Activated T-helper 1 cell treated with Interleukin-2 at 50 U/mL for 16 hours (primary cell): ENCODE measurements at places on chromosomes 13 and 19.
A peak's percentile ranks its signal among the peaks of the same experiment; 100 is the strongest.

- DNase-seq: no peak
Observed at GRCh38 chr13:72397265-72397664, 330.2 kb downstream of the MZT1 start.

DNA sequence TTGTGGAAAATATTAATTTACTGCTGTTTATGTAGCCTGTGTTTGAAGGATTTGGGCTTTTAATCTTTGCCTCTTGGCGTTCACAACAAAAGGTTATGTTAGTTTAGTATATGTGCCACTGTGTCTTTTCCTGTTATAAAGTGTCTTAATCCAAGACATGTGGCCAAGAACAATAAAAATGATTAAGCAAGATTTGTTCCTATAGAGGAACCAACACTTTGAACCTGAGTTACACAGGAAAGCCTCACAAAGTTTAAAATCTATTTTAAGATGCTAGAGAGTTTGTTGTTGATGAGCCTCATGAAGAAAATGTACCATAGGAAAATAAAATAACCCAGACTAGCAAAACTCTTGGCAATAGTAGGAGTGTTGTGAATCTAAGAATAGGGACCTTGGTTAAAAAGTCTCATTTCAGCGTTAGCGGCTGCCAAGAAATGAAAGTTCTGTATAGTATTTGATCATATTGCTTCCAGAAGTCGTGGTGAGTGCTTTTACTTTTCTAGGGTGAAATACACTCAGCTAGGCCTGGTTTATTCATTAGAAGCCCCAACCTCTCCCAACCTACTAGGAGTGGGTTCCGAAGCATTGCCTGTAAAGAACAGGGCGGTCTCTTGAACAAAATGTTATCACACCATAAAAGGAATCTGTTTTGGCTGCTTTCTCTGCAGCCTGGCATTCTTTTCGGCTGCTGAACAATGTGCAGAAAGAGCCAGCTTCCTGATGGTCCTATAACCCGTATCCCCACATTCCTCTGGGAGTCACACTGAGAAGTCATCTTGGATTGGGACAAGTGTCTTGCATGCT lies 102.6 kb downstream of the LRCH1 start:
- DNase-seq: no peak

- DNase-seq: no peak
Observed at GRCh38 chr19:15775249-15775648, 12.2 kb upstream of the OR10H5 start.

GRCh38 chr13:39417643-39418042 lies 185.3 kb downstream of the LHFPL6 start:
- DNase-seq: no peak

DNA sequence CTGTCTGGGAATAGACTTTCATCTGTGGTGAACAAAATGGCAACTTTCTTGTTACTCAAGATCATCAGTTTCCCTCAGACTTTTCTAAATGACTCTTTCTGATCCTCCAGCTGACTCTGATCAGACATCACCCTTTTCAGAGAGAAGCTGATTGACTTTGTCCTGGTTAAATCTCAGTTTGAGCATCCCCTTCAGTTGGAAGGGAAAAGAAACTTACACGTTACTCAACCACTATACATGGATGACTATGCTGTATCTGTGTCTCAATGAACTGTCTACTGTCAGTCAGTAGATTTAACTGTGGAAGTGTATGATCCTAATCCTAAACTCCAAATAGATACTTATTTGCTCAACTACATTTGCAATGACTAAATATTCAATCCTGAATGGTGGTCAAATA lies 118.5 kb downstream of the NALCN start:
- no peak for DNase-seq

DNA sequence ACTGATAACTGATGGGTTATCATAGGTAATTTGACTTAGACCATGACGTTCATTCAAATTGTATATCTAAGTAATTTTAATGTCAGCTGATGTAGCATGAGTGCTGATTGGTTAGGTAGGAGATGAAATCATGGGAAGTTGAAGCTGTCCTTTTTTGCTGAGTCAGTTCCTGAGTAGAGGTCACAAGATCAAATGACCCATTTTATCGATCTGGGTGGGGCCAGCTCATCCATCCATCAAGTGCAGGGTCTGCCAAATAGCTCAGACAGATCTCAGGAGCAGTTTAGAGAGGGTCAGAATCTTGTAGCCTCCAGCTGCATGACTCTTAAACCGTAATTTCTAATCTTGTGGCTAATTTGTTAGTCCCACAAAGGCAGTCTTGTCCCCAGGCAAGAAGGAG lies 35.3 kb upstream of the CD177 start:
- DNase-seq: no peak

- DNase-seq: no peak
Observed at GRCh38 chr19:38733493-38734175, 10.6 kb downstream of the CAPN12 start.

- DNase-seq: no peak
Observed at GRCh38 chr13:76882431-76882830, 3.8 kb downstream of the KCTD12 start.

DNA sequence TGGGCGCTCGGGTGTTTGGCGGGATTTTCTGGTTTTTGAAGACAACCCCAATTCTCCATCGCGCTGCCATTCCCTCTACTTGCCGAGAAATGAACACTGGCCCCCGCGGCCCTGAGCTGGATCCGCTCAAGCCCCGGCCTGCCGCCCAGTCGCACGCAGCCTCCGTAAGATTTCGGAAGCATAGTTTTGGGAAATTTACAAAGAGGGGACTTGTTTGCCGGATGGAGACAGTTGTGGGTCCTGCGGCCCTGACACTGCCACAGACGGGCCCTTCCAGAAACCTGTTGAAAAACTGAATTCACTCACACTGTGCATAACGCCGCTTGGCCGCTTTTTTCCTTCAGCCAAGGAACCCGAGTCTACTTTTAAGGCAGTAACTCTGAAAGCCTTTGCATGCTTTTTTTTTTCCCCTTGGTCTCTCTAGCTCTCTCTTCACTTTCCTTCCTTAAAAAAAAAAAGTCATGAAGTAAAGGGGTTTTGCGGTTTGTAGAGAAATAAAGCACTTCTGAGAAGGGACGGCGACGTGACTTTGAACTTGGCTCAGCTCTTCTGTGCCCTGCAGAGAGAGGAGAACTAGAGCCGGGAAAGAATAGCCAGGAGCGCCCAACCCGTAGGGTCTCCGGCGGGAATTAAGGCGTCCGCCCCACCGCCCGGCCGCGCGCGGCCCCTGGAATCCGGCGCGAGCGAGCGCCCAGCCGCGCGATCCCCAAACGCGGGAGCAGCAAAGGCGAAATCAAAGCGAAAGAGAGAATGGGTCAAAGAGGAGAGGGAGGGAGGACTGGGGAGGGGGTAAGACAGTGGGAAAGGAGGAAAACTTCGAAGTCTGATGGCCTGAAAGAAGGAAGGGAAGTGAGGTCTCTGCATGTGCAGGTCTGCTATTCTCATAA lies 3.4 kb upstream of the ZIC2 start:
- no peak for DNase-seq

DNA sequence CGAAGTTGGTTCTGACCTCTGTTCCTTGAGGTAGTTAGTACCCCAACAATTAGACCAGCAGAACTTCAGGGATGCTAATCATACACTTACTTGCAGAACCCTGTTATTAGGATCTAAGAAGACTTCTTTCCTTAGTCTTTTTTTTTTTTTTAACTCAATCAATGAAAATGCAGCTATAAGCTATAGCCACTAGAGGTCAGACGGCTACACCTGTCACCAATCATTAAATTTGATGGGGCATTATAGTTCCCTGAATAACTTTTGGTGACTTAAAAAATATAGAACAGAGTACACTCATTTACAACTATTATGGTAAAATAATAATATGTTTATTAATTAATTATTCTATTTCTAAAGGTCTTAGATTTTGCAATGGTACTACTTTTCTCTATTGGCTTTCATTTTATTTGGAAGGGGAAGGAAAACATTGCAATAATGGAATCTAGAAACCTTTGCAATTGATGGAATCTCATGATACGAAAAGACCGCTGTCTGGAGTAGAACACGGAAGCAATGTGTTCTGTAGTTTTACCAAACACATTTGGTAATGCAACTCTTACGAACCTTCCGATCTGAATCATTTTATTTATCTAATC lies 483.2 kb downstream of the DIAPH3 start:
- no peak for DNase-seq

- DNase-seq: no peak
Observed at GRCh38 chr13:49300276-49300675, 52.6 kb downstream of the CDADC1 start.

DNA sequence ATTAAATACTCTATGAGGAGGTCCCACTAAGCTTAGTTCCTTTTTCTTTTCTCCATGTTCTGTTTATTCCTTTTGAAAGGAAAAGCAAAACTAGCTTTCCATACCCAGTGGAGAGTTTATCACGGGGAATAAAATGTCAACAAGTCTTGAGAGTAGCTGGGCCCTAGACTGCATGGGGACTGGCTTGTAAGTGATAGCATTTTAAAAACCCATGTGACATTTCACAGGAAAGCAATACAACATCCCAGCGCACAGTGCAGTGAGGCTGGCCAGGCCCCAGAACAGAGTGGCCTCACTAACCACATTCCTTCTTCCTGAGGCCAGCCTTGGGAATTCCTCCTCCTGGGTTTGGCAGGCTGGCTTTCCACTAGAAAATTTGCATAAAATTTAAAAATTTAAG lies 149.8 kb downstream of the DLEU7 start:
- no peak for DNase-seq

GRCh38 chr19:7500811-7501450 lies 12.1 kb upstream of the PEX11G start:
- DNase-seq: no peak

GRCh38 chr19:30785458-30786137 lies 413.4 kb downstream of the ZNF536 start:
- DNase-seq: no peak

DNA sequence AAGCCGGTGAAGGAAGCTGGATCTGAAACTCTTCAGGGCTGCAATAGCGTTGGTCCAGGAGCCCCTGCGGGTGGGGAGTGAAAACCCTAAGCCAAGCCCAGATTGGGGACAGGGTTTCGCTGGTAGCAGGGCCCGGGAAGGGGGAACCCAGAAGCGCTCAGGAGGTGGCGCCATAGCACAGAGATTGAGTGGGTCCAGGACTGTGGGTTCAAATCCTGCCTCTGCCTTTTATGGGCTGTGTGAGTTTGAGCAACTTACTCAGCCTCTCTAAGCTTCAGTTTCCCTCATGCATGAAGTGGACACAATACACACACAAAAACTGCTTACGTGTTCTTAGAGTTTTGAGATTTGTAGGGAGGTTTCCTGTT lies 8.3 kb upstream of the SYCN start:
- DNase-seq: peak; percentile 47

GRCh38 chr19:1864480-1865171 lies 1.2 kb upstream of the KLF16 start:
- no peak for DNase-seq

- no peak for DNase-seq
Observed at GRCh38 chr19:35307931-35308330, 16.0 kb downstream of the MAG start.

DNA sequence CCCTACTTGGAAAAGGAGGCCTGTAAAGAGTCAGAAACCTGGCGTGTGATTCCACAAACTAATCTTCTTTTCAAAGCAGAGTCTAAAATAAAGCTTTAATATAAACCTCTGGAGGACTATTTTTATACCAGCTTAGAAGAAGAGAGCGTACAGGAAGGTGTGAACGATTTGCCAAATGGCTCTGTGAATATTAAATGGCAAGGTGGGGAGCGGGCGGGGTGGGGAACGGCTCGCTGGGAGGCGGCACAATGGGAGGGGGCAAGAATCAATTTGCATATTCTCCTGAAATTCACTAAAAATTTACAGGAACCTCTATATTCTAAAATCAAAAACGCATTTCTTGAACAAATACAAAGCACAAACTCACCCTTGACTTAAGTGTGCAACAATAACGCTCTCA lies 982 bp downstream of the ZNF780B start:
- no peak for DNase-seq

DNA sequence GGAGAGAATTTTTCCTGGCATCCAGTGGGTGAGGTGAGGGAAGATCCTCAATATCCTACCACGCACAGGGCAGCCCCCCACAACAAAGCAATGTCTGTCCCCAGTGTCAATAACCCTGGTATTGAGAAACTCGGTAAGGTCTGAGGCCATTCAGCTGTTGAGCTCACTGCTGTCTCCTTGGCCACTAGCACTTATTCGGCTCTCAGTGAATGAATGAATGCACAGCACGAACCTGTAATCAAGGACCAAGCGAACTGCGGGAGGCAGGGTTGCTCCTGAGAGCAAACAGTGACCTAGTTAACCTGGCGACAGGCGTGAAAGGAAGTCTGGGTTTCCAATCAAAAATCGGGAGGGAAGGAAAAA lies 640 bp downstream of the ZSCAN5A start:
- no peak for DNase-seq

- no peak for DNase-seq
Observed at GRCh38 chr19:33503433-33504057, 18.0 kb downstream of the PEPD start.

DNA sequence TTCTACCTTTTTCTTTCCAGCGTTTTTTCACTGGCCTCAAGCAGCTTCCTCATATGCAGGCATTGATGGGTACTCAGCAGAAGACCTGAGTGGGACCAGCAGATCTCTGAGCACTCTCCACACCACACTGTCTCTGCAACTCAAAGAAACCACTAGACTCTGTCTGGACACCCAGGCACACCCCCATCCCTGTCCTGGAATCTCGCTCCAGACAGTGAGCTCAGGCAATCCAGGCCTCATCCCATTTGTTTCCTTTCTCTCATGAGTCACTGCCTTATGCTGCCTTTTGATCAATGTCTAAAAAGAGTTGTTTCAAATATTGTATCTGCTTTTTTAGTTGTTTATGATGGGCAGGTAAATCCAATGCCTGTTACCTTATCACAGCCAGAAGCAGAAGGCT lies 19.7 kb upstream of the POP4 start:
- no peak for DNase-seq

DNA sequence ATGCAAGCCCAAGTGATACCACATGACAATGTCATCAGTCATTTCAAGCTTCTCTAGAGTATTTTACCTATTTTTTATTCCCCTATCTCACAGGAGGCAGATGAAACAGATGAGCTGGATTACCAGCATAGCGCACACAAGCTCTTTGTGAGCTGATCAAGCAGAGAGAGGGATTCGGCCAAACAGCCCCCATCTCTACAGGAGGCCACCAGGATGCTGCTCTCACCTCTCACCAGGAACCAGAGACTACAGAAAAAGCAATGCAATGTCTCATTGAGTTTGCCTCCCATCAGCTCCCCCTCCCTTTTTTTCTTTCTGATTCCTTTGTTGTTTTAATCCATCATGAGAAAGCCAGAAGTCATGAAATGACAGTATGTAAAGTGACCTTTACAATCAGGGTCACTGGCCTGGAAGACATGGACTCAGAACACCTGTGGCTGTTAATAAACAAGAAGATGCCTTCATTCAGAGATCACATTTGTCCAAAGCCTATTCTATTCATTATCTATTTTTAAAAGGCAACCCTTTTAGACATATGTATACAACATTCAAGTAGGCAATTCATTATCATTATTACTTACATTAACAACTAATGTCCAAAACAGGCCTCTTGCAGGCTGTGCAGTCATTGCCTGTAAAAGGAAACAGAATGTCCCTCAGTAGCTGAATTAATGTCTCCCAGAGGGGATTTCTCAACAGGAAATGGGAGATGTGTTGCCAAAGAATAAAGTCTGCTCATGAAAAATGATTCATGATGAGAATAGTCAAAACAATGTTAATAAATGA lies 656.6 kb downstream of the TBC1D4 start:
- DNase-seq: no peak
